Mesothelial cell of epicardium (in vitro differentiated cells): ENCODE measurements at places on chromosomes 3 and 15. TPM values are rescaled to one million over a fixed set of nuclear protein-coding genes. Genes with fewer than 3 reads are reported as not detected.
A peak's percentile ranks its signal among the peaks of the same experiment; 100 is the strongest.

Gene UTS2B
- total RNA-seq: 0.60 to 1.1 TPM (median 0.90 TPM) in 3 replicates

Gene FEZF2
- not detected in 3 replicates for total RNA-seq

Gene FANCD2OS
- not detected in 3 replicates for total RNA-seq

- H3K27me3 ChIP-seq: no peaks in the 10 kb centered on the region
- H3K36me3 ChIP-seq: peaks cover 2% of the 10 kb centered on the region
- H3K27ac ChIP-seq: no peak overlapping the region
- no peaks in the 10 kb centered on the region for H3K4me1 ChIP-seq
- no peak for DNase-seq
Measured at GRCh38 chr15:52193791-52194190, 2.6 kb upstream of the GNB5 start.

DNA sequence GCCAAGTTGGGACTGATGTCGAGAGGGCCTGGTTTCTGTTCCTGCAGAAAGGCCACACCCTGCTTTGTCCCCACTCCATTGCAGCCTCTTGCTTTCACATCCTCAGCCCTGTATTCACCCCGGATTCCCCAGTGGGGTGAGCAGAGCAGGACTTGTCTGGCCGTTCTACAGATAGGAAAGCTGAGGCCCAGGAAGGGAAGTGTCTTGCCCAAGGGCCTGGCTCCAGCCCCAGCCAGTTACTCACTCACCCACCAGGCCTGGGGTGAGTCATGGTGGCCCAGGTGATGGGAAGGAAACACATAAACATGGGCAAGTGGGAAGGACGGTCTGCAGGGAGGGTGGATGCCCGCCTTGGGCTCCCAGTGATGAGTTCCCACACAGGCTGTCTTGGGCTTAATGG is 6.1 kb upstream of the DUSP7 start:
- no peak for DNase-seq
- peaks cover 33% of the 10 kb centered on the region for H3K4me1 ChIP-seq
- no peak overlapping the region for H3K27ac ChIP-seq
- no peak overlapping the region for H3K4me3 ChIP-seq

DNA sequence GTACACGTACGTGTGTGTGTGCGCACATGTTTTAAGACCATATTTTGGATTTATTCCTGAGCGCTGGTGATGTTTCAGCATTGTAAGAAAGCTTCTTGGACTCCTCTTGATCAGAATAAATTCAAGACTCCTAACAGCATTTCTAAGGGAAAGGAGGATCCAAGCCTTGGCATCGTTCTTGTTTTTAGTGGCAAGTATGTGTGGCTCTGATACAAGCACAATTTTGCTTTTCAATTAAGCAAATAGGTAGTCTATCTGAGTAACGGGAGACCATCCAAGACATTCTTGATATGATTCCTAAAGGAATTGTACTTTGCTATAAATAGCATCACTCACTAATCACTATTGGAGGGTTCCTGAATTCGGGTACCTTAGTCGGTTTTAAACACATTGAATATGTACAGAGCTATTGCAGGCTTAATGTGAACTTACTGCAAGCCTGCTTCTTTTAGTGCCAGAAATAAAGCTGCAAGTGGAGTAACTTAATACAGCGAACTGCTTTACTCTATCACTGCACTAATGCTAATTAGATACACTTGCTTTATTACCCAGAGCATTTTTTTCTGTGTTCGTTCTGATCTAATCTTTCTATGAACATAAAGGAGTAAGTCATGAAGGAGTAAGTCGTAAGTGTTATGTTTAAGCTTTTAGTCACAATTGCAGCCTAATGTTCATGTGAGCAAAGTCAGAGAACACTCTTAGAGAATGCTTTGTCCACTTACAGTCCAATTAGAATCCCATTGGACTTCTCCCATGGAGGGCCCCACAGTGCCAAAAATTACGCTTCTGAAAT is 186.3 kb downstream of the MCTP2 start:
- no peak overlapping the region for H3K27ac ChIP-seq
- DNase-seq: no peak
- H3K4me3 ChIP-seq: no peak overlapping the region
- peaks cover 49% of the 10 kb centered on the region for H3K4me1 ChIP-seq

DNA sequence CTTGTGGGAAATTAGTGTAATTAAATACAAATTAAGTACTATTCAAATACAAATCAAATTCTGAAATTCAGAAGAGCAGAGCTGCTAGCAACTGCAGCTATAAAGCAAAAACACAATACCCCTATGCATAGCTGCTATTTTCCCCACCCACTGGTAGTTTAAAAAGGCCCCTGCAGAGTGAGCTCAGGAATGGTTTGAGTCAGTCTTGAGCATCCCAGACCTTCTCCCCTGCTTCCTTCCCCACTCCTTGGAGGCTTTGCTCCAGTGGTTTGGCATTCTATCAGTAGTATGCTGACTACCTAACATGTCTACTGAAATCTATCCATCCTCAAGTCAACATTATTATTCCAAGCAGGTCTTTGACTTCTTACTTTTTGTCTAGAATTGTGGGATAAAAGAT is 53.0 kb downstream of the EFHB start:
- H3K27me3 ChIP-seq: no peaks in the 10 kb centered on the region
- H3K27ac ChIP-seq: no peak overlapping the region
- DNase-seq: no peak

- H3K27ac ChIP-seq: peak overlapping the region; percentile 82
- no peaks in the 10 kb centered on the region for H3K27me3 ChIP-seq
- no peaks in the 10 kb centered on the region for H3K36me3 ChIP-seq
- peak overlapping the region; percentile 86 for H3K4me3 ChIP-seq
- DNase-seq: peak; percentile 53
- H3K4me1 ChIP-seq: peaks cover 27% of the 10 kb centered on the region
Measured at GRCh38 chr3:42013691-42014457, 52.0 kb upstream of the ULK4 start.

- no peak for DNase-seq
- no peaks in the 10 kb centered on the region for H3K36me3 ChIP-seq
Measured at GRCh38 chr3:194570235-194570634, 63.0 kb downstream of the TMEM44 start.

DNA sequence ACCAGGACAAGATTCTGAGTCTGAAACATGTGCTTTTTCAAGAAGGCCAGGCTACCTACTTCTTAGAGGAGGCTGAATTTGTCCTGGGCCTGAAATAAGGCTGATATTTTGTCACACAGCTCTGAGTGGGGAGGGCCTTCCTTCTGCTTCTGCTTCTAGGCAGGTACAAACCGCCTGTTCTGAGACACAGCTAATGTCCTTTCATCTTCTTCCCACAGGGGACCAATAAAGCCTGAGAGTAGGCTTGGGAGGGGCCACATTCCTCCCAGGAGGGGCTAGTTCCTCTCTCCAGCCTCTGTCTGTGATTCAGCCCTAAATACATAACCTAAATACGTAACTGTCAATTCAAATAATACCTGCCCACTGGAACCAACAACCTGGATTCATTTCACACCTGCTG is 34.8 kb downstream of the CRYGS start:
- no peak overlapping the region for H3K27ac ChIP-seq
- peaks cover 16% of the 10 kb centered on the region for H3K4me1 ChIP-seq
- no peaks in the 10 kb centered on the region for H3K36me3 ChIP-seq
- DNase-seq: no peak
- H3K27me3 ChIP-seq: peaks cover 44% of the 10 kb centered on the region
